Heart left ventricle (tissue), 16 donors: ENCODE measurements at places on chromosomes 16 and 17.
A peak's percentile ranks its signal among the peaks of the same experiment; 100 is the strongest.

GRCh38 chr16:10971560-10971961 is 27.2 kb downstream of the CLEC16A start:
- peak; percentile 29 for DNase-seq

GRCh38 chr16:70018254-70018653 is 67.1 kb downstream of the CLEC18A start:
- peak; percentile 38 for DNase-seq

DNA sequence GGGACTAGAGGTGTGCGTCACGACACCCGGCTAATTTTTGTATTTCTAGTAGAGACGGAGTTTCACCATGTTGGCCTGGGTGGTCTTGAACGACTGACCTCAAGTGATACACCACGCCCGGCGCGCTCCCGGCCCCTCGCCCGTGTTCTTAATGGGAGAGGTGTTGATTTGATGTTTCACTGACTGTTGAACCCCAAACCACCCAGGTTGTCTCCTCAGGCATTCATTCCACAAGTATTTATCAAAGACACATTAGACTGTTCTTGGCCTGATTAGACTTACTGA is 1.4 kb downstream of the CENPN start:
- no peak for DNase-seq

GRCh38 chr16:86608301-86608747 is 30.0 kb downstream of the FOXL1 start:
- no peak for DNase-seq

- no peak for DNase-seq
Observed at GRCh38 chr16:28504707-28505404, 1.8 kb downstream of the IL27 start.

GRCh38 chr16:80618862-80619648 is 78.3 kb downstream of the DYNLRB2 start:
- DNase-seq, result no peak
